BE2C (cell line): ENCODE measurements at places on chromosomes 4 and X.
A peak's percentile ranks its signal among the peaks of the same experiment; 100 is the strongest.

- no peak for DNase-seq
Observed at GRCh38 chrX:72478853-72479252, 93.8 kb downstream of the HDAC8 start.

- DNase-seq = no peak
Observed at GRCh38 chrX:56231537-56232090, 542 bp upstream of the KLF8 start.

DNA sequence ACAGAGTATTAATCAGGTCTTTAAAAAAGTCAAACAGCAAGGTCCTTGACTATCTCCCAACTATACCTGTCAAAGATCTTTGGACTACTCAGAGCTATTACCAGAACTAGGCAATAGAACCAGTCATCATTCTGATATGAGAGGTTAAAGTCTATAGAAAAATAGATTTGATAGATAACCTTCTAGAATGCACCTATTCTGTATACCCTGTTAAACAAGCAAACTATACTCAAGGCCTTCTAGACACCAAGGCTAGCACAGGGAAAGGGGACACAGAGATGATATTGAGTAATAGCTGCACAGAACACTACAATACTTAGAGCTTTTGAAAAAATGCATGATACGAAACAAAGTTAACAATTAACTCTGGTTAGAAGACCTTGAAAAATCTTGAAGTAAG is 149.5 kb downstream of the NR3C2 start:
- DNase-seq = no peak

DNA sequence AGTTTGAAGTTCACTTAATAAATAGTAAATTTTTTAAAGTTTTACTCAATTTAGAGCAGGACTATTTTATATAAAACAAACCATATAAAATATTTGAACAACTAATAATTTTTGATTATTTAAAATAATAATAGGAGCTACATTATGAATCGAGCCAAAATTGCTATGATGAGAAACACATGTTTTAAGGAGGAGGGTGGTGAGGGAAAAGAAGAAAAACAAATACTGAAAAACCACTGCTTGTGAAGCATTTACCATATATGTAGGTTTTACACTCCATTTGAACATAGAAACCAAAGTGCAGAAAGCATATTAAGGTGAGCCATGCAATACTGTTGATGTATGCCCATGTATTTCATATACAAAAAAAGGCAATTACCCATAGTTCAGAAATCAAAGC is 448.9 kb downstream of the FSTL5 start:
- DNase-seq = no peak

GRCh38 chr4:182885738-182886077 is 31.5 kb downstream of the DCTD start:
- DNase-seq = no peak

- DNase-seq = no peak
Observed at GRCh38 chrX:147848543-147849443, 62.9 kb upstream of the FMR1 start.

GRCh38 chrX:137565921-137566745 is at the start of gene ZIC3:
Gene ZIC3 (plus strand): TSS chrX:137566127. CDS start chrX:137566692, 565 bp downstream.
- DNase-seq = no peak

GRCh38 chr4:153221783-153222706 is 17.8 kb downstream of the TRIM2 start:
- peak; percentile 67 for DNase-seq
